ENCODE measurements at places on chromosomes 1 and 21.

DNA sequence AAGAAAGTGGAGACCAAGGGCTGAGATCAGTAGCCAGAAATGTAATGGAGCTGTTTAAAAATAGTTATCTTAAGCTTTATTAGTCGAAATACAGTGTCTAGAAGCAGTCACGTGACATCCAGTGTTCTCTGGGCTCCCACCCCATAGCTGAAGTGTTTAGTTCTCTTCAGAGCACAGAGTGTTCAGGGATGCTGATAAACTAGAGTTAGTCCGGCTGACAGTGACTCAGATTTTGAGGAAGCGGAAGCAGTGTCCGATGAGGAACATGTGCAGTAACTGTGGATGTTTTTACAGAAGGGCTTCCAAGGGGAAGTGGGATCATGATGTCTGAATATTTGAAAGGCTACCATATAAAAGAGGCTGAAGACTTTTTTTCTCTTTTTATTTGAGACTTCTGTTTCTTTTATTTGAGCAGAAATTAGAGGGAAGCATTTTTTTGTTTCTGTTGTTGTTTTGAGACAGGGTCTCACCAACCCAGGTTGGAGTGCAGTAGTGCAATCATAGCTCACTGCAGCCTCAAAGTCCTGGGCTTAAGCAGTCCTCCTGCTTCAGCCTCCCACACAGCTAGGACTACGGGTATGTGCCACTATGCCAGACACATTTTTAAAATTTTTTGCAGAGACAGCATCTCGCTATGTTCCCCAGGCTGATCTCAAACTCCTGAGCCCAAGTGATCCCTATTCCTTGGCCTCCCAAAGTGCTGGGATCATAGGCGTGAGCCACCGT, 124.2 kb downstream of the GALNT2 start:
- DNase-seq, result no peak

- DNase-seq, result no peak
Measured at GRCh38 chr1:76287917-76288316, 213.4 kb downstream of the ST6GALNAC3 start.

- DNase-seq, result no peak
Measured at GRCh38 chr1:2468041-2468472, 8.0 kb upstream of the PLCH2 start.

GRCh38 chr1:224061436-224061835, 52.5 kb upstream of the FBXO28 start:
- DNase-seq, result no peak

DNA sequence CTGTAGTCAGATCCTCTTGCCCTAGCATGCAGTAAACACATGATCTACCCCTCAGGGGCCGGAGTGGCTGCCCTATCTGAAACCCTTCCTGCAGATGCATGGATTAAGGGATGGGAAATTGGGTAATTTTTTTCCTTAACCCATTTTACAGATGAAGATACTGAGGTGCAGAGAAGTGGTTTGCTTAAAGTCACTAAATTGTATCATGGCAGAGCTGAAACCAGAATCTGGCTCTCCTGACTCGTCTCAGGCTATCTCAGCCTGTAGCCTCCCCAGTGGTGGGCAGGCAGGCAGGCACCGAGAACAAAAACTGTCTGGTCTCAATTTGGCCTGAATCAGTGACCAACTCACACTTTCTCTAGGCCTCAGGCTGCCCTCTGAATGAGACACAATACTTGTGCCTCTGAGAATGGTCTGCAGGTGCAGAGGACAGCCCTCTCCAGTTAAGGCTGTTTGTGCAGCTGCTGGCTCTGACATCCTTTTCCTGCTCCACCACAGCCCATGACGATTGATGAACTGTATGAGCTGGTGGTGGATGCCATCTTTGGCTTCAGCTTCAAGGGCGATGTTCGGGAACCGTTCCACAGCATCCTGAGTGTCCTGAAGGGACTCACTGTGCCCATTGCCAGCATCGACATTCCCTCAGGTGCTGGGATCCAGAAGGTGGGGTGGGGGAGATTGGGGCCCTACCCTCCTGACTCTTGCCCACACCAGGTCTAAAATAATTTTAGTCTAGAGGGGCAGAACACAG, 1.5 kb downstream of the NAXE start:
- no peak for DNase-seq

DNA sequence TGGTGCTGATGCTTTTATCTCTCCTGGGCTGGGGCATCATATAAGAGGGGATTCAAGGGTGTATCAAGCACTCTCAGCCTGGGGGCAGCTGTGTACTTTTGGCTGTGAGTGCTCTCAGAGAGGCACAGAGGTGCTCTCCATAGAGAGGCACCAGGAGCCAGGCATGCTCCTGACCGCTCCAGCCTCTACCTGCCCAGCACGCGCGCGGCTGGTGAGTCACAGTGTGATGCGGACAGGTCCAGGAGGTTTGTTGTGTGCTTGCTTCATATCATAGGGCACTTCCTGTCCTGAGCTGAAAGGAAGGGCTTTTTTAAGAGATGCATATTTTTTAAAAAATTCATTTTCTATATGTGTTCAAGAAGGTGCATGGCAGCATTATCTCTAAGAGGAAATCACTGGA, 93.6 kb upstream of the BCAR3 start:
- no peak for DNase-seq

GRCh38 chr1:32200226-32201010, at the start of gene CCDC28B:
Gene CCDC28B, plus strand, starts transcription at chr1:32200595. Its CDS starts 1,341 bp downstream, at chr1:32201936.
- DNase-seq, result no peak

DNA sequence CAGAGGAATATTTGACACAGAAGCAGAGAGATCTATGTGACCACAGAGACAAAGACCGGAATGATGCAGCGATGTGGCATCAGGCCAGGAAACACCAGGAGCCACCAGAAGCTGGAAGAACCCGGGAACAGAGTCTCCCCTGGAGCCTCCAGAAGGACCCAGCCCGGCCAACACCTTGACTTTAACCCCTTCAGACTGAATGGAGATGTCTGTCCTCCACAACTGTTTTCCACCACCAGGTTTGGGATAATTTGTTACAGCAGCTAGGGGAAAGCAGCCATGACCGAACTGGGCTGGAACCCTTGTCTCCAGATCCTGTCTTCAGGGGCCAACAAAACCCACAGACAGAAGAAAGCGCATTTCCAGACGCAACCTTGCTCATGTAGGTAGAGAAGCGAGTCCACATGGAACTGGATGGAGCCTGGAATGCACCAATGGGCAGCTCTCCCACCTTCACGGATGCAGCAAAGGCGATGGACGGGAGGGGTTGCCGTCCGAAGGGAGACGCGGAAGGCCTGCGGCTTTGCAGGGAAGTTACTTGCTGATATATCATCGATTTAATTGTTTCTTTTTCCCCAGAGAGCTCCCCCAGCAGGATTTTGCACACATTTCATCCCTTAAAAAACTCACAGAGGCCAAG, 396.6 kb downstream of the NPHP4 start:
- DNase-seq, result no peak

DNA sequence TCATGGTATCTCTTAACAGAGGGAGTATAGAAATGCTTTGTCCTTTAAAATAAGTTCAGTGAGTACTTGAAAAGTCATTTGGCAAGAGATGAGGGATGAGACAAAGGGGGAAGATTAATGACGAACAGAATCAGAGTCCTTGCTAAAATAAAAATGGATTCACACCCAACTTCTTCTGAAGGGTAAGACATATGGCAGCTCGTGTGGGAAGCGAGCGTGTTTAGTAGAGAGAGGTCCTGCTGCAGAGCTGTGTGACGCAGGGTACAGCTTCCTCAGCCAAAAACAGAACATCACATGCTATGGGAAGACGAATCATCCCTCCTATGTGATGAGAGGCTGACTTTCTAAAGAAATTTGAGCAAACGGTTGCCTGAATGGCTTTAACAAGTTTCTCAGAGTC, 158.5 kb upstream of the LMO4 start:
- no peak for DNase-seq

GRCh38 chr1:72489801-72490200, 207.5 kb upstream of the NEGR1 start:
- no peak for DNase-seq

- no peak for DNase-seq
Measured at GRCh38 chr1:218983848-218984247, 189.8 kb upstream of the LYPLAL1 start.

DNA sequence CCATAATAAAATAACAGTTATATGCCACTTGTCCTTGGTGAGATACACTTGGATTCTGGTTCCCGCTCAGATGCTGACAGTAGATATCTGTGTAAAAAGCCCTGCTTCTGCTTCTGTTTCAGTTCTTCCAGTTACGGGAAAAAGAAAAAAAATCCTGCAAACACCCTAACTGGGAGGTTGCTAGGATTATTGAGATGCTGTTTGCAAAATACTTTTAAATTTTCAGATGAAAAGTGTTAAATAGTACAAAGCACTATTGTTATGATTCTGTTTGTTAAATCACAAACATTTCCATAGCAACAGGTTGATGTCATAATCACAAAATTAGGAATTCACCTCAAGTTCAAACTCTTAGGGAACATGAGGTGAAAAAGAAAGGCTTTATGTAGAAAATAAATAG, 232.3 kb downstream of the HMCN1 start:
- no peak for DNase-seq

DNA sequence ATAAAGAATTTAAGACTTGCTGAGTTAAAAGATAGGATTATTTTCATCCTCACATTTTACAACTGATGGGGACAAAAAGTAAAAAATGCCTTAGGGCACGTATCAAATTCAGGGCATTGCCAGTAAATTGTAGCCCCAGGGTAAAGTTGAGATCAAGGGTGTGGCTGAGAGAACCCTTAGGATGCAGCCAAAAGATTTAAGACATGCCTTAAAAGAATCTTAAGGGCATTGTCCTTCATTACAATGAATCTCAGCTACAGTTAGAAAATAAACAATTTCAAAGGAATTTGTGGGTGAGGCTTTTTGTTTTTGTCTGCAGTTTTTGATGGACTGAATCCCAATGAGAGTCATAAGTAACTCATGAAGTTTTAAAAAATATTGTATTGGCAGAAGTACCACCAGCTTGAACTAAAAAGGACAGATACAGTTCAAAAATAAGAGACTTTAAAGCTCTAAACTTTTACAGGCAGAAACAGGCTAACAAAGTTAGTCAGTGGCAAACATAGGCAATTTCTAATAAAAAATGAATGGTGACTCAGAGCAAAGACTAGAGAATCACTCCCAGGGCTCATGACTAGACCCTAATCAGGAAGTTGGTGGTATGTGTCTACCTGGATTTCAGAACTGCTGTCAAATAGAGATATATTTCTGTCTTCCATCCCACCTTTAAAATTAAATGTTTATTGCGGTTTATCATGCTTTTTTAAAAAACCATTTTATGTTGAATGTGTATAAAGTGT, 165.1 kb upstream of the SNX7 start:
- DNase-seq, result no peak

DNA sequence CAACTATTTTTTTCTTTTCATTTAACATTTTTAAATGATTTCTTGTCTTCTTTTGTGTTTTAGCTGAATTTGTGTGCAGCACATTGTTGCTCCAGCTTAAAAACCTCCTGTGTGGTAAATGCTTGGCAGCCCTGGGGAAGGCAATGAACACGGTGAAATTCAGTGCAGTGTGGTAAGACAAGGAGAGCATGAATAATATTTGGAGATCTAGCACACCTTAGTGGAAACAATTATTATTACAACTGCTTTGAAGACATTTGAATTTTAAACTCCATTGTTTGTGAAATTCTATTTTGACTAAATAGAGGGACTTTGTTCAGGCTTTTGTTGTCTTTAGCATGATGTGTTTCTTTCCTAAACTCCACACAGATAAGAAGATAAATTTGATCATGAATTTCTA, 242.6 kb upstream of the CXADR start:
- peak; percentile 66 for DNase-seq

DNA sequence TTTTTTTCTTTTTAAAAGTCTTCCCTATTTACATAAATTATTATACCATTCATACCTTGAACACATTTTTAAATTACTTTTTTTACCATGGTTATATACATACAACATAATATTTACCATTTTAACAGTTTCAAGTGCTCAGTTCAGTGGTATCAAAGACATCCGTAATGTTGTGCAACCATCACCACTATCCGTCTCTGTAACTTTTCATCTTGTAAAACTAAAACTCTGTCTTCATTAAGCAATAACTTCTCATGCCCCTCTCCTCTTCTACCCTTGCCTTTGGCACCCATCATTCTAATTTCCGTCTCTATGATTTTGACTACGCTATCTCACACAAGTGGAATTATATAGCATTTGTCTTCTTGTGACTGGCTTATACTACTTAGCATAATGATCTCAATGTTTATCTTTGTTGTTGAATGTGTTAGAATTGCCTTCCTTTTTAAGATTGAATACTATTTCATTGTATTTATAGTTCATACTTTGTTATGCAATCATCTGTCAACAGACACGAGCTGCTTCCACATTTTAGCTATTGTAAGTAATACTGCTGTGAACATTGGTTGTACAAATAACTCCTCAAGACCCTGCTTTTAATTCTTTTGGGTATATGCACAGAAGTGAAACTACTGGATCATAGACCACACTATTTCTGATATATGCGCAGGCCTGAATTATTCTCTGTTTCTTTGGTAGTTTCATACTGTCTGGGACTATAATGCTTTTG, 689.5 kb upstream of the NCAM2 start:
- no peak for DNase-seq

- DNase-seq, result no peak
Measured at GRCh38 chr1:114003431-114003830, 24.2 kb downstream of the OLFML3 start.

GRCh38 chr1:20837554-20838192, 50.6 kb upstream of the HP1BP3 start:
- DNase-seq, result no peak

DNA sequence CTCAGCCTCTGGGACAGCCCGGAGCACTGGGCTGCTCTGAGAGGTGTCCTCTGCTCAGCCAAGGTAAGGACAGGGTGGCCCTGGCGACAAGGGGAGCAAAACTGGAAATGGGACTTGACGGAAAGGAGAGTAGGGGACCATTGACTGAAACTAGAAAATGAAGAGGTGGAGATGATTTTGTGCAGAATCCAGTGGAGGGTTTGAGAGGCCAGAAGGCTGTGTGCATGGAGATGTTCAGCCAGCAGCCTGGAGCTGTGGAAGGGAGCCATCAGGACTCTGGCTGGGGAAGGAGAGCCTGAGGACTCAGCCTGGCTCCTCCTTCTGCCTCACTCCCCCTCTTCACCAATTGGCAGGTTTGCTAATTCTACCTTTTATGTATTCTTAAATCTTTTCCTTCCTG, 114.2 kb downstream of the EDEM3 start:
- no peak for DNase-seq

DNA sequence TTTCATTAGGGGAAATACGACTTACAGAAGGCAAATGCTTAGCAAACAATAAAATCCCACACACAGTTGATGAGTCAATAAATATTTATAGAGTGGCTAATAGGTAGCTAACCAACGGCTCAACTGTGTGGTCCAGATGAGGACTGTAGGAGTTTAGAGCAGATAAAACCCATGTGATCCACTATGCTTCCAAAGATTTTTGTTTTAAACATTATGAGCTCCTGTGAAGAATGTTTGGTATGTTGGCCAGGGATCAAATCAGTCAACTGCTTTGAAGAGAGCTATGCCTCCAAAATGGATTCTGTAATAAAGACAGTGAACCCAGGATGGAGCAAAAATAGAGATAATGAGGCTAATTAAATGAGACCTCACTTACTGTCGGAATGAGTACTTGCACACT, 72.3 kb upstream of the COL11A1 start:
- DNase-seq, result no peak

- DNase-seq, result no peak
Measured at GRCh38 chr21:43588957-43589356, 70.3 kb downstream of the HSF2BP start.

Measured in NCI-H1417 treated with DMSO at 0.1 percent for 48 hours (cell line).